SK-MEL-5 (cell line): ENCODE measurements at places on chromosomes 16 and 17. TPM values are rescaled to one million over a fixed set of nuclear protein-coding genes. Genes with fewer than 3 reads are reported as not detected.

The BCAS3 gene
- total RNA-seq, result 31.6 and 36.7 TPM in 2 replicates

The USH1G gene
- total RNA-seq, result not detected in 2 replicates

The UTS2R gene
- total RNA-seq, result not detected in 2 replicates

The FLII gene
- 96.0 and 113 TPM in 2 replicates for total RNA-seq

The GCGR gene
- total RNA-seq, result not detected in 2 replicates

The ABCA6 gene
- 0.75 and 1.5 TPM in 2 replicates for total RNA-seq

The ATP2C2 gene
- total RNA-seq, result 0.29 TPM in 1 of 2 replicates, not detected in the other

The DLX3 gene
- not detected in 2 replicates for total RNA-seq

The SECTM1 gene
- total RNA-seq, result 0.37 and 0.50 TPM in 2 replicates

The KCNH6 gene
- total RNA-seq, result not detected in 2 replicates

The NPIPB4 gene
- 11.6 and 21.6 TPM in 2 replicates for total RNA-seq

The GP1BA gene
- total RNA-seq, result not detected in 2 replicates

The ALOX15B gene
- 0.16 and 0.26 TPM in 2 replicates for total RNA-seq

The KRTAP1-1 gene
- total RNA-seq, result not detected in 2 replicates

The NTN1 gene
- 5.9 and 7.0 TPM in 2 replicates for total RNA-seq

The RND2 gene
- not detected in 2 replicates for total RNA-seq

The BAIAP3 gene
- total RNA-seq, result 1.2 and 3.0 TPM in 2 replicates

The PTX4 gene
- not detected in 2 replicates for total RNA-seq

The KRTAP1-5 gene
- total RNA-seq, result not detected in 2 replicates

The ODF4 gene
- total RNA-seq, result not detected in 2 replicates

DNA sequence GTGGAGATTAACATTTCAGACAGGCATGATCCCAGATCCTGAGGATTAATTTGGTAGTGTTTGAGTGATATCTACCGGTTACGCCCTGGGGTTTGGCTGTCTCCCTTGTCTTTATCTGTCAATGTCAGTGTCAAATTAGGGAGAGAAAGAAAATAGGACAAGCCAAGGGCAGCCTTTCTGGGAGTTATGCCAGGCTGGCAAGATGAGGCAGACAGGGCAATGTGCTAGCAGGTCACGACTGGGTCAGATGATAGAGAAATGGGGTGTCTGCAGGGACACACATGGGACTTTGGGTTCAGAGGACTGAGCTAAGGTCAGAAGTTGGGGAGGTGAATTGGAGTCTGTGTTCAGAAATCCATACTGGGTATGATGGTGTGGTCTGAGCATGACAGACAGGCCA lies 27.4 kb upstream of the LYRM9 start:
- DNase-seq, result no peak

DNA sequence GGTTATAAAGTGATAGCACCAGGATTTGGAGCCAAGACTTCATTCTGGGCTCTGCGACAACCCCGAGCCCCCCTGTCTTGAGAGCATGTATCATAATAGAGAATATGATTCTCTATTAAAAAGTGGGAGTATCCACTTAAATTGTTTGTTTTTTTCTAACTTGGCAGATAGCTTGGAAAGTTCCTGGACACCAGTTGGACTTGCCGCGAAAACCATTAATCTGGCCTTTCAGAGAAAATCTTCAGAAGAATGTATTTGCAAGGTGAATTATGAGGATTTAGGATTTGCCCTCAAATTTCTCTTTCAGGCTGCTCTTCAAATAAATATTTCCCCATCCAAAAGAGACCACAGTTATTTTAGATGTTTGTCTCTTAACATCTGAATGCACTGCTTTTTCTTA lies 53.5 kb downstream of the MARCHF10 start:
- DNase-seq, result no peak

- DNase-seq, result peak; percentile 74
Measured at GRCh38 chr17:1627982-1628855, at the start of gene SLC43A2. SLC43A2 (minus strand) TSS chr17:1628834; CDS start chr17:1627874, 960 bp downstream.

DNA sequence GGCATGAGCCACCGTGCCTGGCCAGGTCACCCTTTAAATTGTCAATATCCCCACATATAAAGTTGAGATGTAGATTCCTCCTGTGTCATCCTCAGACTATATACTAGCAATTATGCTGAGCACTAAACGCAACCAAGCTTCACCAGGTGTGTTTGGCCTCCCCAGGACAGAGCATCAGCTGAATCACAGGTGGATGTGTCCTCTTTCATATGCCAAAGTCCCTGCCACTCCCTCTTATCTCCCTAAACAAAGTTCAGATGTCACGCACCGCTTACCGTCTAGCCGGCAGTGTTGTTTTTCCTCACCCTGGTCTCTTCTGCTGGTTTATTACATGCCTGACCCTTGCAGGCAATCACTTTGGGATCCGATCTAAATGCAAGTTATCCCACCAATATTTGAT lies 43.8 kb upstream of the ARHGAP44 start:
- DNase-seq, result no peak

- no peak for DNase-seq
Measured at GRCh38 chr17:75571197-75571884, 16.3 kb upstream of the MYO15B start.

GRCh38 chr17:57096472-57097202 lies 11.6 kb downstream of the AKAP1 start:
- no peak for DNase-seq

DNA sequence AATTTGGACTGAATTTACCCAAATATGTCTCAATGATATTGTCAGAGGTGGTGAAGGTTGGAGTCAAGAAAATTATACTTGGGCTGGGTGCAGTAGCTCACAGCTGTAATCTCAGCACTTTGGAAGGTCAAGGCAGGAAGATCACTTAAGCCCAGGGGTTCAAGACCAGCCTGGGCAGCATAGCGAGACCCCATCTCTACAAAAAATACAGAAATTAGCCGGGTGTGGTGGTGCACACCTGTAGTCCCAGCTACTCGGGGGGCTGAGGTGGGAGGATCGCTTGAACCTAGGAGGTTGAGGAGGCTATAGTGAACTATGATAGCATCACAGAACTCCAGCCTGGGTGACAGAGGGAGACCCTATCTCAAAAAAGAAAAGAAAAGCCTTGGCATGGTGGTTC lies 40.9 kb downstream of the LAT start:
- DNase-seq, result no peak

DNA sequence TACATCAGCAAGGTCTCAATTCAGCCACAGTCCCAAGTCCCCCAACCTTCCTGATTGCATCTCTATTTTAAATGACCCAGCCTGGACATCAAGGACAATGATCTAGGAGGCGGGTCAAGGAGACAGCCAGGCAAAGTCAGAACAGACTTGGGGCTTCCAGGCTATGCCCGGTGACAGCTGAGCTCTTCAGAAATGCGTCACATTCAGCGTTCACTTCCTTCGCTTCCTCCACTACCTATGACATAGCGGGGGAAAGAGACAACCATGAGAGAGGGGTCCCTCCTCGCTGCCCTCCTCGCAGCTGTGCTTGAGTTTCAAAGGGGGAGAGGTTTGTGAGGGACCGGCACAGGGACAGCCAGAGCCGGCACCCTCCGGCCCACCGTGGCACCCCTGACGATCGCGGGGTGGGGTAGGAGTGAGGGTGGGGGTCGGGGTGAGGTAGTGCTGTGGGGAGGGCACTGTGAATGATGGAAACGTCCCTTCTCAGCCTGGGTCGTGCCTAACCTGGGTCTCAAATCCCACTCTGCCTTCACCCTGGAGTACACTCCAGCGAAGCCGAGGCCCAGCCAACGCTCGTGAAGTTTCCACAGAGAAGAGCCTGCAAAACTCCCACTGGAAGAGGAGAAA lies 12.3 kb upstream of the LGALS3BP start:
- no peak for DNase-seq

- DNase-seq, result no peak
Measured at GRCh38 chr17:64252831-64253230, 10.2 kb downstream of the TEX2 start.

DNA sequence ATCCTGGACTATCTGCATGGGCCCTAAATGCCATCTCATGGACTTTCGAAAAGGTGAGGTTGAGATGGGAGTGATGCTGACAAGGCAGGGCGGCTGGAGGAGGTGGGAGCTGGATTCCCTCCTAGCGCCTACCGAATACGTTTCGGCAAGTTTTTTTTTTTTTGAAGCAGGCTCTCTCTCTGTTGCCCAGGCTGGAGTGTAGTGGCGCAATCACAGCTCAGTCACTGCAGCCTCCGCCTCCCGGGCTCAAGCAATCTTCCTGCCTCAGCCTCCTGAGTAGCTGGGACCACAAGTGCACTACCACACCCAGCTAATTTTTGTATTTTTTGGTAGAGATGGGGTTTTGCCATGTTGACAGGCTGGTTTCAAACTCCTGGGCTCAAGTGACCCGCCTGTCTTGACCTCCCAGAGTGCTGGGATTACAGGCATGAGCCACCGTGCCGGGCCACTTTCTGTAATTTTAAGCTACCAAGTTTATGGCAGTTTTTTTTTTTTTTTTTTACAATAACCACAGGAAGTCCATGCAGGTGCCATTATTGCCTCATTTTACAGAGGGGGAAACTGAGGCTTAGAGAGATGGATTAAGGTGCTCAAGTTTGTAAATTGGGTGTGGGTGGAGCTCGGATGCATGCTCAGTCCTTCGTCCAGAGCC lies 246.4 kb downstream of the PRKCA start:
- DNase-seq, result no peak

DNA sequence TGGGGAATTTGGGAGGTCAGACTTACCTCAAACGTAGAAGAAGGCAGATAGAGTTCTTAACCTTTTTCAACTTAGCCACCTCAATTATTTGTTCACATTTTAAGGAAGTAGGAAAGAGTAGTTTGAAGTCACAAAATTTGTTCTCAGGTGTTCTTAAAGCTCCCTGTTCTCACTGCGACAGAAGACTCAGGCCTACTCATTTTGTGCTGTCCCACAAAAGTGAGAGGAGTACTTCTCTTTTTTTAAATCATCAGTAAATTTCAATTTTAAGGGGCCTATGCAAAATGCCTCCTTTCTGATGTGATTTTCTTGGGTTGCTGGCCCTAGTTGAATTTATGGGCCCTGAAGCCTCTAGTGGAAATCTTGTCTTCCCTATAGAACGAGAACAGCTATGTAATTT lies 133.4 kb downstream of the MAP2K6 start:
- no peak for DNase-seq

DNA sequence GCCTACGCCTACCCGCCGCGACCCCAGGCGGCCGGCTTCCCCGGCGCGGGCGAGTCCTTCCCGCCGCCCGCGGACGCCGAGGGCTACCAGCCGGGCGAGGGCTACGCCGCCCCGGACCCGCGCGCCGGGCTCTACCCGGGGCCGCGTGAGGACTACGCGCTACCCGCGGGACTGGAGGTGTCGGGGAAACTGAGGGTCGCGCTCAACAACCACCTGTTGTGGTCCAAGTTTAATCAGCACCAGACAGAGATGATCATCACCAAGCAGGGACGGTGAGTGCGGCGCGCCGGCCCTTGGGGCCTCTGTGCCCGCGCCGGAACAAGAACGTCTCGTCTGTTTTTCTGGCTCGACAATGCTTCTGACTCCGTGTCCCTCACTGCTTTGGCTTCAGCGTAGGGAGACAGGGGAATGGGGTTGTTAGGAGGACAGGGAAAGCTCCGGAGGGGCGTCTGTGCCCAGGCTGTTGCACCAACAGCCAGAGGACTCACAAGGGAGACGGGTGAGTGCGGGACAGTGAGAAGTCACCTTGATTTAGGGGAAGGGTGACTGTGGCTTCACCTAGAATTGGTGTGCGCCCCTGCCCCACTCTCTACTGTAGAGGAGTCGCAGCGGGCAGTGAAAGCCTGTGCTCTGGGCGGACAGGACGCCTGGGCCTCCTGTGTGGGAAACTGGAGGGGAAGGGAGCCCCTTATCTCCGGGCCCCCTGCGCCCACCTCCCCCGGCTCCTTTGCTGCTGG lies 806 bp downstream of the TBX21 start:
- no peak for DNase-seq

DNA sequence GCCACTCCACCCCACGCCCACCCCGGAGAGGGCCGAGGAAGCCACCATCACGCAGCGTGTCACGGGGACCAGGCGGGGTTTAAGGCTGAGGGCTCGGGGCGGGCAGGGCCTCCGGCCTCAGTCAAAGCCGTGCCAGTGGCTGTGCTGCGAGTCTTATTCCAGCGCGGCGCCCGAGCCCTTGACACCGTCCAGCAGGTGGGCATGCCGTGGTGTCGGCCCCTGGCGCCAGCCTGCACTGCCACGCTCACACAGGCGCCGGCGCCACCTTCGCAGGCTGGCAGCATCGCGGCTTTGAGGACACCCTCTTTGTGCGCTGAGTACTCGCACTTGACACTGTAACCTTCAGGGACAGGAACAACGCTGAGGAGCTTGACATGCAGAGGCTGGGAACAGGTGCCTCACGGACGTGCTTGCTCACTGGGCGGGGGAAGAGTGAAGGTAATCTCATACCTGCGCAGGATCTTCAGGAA lies 34.0 kb upstream of the ZNF629 start:
- no peak for DNase-seq

GRCh38 chr17:49694847-49695697 lies 12.7 kb downstream of the SLC35B1 start:
- DNase-seq, result peak; percentile 29

DNA sequence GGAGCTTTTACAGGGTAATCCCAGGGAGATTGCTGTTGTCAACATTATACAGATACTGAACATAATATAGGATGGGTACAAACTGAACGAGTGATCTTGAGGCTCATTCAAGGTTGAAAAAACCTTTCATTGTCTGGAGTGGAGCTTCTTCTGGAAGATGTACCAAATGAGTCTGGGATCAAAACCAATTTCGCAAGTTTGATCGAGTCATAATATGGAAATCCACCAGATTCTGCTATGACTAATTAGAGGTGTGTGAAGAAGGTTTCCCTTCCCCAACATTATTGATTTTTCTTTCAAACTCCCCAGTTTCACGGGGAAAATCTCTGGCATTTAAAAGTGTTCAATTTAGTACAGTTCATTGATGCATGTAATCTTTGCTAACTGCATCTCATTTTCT lies 324.1 kb downstream of the ZFHX3 start:
- DNase-seq, result no peak

- DNase-seq, result no peak
Measured at GRCh38 chr17:5630434-5630833, 46.1 kb upstream of the NLRP1 start.

DNA sequence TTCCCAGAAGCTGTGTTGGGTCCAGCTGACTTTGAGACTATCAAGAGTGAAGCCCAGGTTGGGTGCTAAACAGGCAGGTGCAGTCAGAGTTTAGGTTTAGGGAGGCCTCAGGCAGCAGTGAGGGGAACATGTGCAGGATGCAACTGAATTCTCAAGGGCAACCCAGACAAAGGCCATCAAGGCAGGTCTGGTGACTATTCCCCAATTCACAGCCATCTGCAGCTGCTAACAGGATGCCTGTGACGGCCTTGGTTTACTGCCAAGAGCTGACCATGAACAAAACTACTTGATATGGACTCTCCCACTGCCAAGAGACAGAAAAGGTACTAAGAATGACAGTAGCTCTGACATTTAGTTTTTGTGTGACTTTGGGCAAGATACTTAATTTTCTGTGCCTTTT lies 45.2 kb upstream of the BCAR1 start:
- no peak for DNase-seq
